ENCODE measurements at places on chromosomes 7 and 10.
A peak's percentile ranks its signal among the peaks of the same experiment; 100 is the strongest.

GRCh38 chr10:114402233-114402632, 2.1 kb downstream of the AFAP1L2 start:
- DNase-seq, result no peak

GRCh38 chr10:92880233-92880861, 32.0 kb downstream of the EXOC6 start:
- DNase-seq, result peak; percentile 20

- no peak for DNase-seq
Observed at GRCh38 chr7:37833818-37834146, 14.6 kb upstream of the NME8 start.

GRCh38 chr10:20110125-20111100, 294.2 kb downstream of the PLXDC2 start:
- no peak for DNase-seq

- no peak for DNase-seq
Observed at GRCh38 chr7:84336766-84337165, 142.2 kb upstream of the SEMA3A start.

DNA sequence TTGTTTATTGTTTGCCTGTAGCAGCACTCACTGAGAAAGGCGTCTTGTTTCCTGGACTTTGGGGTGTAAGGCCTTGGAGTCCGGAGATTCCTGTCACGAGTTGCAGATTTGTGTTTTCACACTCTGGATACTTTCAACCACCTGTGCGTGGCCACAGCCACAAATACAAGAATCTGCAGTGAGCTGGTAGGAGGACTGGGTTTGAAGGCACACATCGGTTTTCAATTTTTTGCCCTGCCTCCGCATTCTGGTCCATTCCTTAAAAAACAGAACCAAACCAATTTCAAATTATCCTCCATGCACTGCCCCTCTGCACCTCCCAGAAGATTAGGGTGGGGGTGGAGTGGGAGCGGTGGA, 619 bp downstream of the EXOC4 start:
- no peak for DNase-seq

DNA sequence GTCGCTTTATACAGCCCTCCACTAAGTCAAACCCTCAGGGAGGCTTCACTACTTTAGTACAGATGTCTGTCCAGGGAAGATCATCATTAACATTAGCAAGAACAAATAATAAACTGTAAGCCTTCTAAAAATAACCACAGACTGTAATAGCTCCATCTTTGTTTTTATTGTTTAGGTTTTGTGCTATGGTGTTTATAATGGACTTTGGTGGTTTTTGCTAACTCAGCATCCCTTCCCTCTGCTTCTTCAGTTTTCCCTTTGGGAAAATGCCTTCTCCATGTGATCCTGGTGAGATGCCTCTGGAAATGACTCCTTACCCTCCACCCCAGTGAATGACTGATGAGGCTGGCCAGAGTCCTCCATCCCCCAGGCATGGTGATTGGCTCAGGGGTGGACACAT, 131.3 kb downstream of the ICA1 start:
- DNase-seq, result no peak

DNA sequence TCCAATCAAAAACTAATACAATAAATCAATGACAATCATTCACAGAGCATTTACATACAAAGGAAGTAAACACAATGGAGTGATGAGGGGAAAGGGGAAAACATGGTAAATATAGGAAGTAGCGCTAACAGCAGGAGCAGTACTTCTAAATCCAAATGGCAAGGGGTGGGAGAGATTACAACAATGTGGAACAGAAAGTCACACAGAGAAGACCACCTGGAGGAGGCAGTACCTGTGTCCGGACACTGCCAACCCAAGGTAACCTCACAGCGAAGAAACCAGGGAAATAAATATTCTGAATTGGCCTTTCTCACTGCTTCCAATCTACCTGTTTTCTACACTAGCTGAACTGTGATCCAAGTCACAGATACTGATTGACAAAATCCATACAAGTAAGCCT, 58.2 kb downstream of the ABI1 start:
- DNase-seq, result no peak

- DNase-seq, result no peak
Observed at GRCh38 chr7:116011584-116011983, 19.0 kb downstream of the TFEC start.

DNA sequence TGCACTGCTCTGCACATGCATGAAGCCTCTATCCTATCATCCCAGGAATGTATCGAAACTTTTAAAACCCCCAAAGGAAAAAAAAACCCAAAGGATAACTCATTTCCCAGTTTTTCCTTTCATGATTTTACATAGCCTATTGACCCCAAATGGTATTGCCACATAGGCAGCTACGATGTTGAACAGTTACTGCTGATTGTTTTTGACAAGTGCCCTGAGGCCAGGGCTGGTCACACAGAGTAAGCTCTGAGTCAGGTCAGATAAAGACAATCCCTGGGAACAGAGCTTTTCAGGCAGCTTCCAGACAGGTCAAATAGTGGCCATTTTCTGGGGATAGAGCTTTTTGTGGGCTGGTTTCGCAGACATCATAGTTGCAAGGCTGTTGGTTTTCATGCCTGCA, 52.1 kb downstream of the MYL10 start:
- no peak for DNase-seq

DNA sequence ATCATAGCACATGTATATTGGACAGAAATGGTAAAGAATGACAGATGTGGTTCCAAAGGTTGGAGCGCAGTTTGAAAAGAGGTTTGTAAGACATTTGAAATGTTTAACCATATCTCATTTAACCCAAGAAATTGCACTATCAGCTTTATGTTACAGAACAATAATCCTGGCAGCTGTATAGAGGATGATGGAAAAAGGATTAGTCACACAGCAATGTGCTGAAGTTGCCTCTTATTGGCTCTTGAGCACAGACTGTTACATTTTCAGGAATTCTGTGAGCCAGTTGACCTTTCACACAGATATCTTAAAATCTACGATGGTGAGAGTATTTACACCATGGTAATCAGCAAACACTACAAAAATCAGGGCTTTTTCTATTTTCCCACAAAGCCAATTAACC, 3.9 kb downstream of the COG5 start:
- no peak for DNase-seq

DNA sequence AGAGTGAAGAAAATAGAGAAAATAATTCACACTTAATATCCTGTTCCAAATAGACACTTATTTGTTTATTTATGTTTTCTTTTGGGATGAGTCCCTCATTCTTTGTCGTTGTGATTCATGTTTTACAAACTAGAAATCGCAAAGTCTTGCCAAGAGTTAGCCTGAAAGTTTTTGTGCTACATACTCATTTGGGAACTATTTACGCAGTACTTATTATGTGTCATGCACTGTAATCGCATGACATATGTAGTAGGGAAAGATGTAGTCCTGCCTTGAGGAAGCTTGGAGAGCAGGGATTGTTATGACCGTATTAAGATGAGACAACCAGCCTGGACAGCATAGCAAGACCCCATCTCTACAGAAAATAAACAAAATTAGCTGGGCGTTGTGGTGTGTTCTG, 189.3 kb downstream of the ABCA13 start:
- DNase-seq, result no peak

DNA sequence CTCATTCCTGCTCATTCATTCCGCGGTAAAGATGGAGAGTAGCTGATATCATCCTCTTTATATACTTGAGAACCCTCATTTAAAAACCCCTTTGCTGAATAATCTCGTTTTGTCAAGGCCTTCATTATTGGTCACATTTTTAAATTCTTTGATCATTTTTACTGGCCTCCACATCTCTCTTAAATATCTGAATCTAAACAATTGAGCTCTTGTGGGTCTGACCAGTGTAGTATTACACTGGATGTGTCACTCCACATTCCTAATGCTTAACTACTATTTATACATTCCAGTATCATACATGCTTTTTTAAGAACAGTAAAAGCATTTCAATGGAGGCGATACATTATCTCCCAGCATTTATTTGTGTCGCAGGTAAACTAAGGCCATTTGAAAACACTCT, 12.6 kb upstream of the PRPS1L1 start:
- DNase-seq, result no peak

- no peak for DNase-seq
Observed at GRCh38 chr7:122845286-122845685, 41.0 kb downstream of the CADPS2 start.

GRCh38 chr7:123643495-123644441, 11.9 kb upstream of the LMOD2 start:
- peak; percentile 85 for DNase-seq

- DNase-seq, result no peak
Observed at GRCh38 chr10:116316503-116316902, 7.7 kb upstream of the CCDC172 start.

- DNase-seq, result no peak
Observed at GRCh38 chr7:100091411-100092181, 2.8 kb downstream of the COPS6 start.

GRCh38 chr10:31760674-31761081, 168.0 kb downstream of the ARHGAP12 start:
- no peak for DNase-seq

DNA sequence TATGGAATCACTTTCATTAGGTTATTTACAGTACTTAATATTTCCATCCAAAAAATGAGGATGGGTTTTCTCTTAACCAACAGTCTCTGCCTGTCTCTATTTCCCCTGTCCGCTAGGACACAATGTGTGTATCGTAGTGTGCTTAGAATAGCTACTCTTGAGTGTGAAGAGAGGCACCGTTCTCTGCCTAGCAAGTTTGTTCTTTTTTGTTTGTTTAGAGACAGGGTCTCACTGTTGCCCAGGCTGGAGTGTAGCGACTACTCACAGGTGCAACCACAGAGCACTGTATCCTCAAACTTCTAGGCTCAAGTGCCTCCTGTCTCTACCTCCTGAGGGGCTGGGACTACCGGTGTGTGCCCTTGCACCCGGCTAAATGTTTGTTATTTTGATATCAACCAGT, 121.9 kb downstream of the ANK3 start:
- no peak for DNase-seq

DNA sequence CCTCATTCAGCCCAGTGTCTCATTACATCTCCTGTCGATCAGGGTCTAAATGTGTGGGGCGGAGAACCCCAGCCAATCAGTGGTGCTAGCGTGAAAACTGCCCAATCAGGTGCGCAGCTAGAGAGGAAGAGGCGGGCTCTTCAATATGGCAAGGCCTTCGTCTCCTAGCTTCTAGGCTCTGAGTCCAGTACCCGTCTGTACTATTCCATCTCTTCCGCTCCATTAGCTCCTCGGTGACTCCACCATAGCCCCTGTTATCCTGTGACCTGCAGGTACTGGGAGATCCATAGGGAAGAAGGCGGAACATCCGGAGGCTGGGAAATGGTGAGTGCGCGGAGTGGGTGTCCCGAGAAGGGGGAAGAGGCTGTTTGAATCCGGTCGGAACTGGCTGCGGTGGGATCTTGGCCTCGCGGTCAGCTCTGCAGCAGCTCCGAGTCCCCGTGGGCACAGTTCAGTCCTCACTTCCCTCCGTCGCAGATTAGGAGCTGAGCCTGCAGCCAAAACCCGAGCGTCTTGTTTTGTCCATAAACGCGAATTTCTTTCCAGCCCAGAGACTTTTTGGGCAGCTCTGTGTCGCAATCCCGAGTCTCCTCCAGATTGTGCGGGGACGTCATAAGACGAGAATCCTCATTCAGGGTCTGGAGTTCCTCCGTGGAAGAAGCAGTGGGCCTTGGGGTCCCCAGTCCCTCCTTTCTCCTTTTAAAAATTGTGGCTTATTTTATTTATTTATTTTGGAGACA, at the start of gene ZNF727:
ZNF727 (plus strand) TSS at position 134 of the 740 bp plus-strand sequence; CDS start at position 322, 188 bp downstream.
- DNase-seq, result no peak

GRCh38 chr10:44659320-44659719, 251.8 kb upstream of the TMEM72 start:
- no peak for DNase-seq

- no peak for DNase-seq
Observed at GRCh38 chr10:73850863-73851461, 23.4 kb downstream of the CAMK2G start.

DNA sequence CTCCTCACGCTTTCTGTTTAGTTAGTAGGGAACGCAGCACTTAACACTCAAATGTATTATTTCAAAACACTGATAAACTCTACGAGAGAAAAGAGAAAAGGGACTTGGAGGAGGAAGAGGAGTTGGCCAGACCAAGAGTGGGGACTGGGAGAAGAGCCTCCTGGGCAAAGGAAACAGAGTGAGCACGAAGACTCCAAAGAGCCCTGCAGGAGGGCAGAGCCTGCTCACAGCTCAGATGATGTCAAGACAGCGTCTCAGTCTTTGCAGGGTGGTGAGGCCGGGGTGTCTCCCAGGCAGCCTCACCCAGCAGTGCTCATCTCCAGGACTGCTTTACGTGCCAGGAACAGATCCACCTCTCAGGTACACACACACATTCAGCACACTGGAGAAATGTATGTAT, 41.2 kb downstream of the CYTH3 start:
- no peak for DNase-seq

DNA sequence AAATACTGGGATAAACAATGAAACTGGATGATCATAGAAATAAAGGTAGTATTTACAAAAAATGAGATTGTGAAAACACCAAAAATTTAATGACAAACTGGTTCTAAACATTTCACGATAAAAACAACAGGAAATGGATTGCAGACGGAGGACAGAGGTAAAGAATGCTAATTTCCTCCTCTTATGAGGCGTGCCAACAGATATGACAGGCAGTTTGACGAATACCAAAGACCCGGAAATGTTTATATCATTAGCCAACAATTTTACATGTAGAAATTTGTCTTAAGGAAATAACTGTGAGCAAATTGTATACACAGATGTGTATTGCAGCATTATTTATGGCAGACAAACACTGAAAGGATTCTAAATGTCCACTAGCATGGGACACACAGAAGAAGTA, 162.0 kb upstream of the MGMT start:
- DNase-seq, result no peak

GRCh38 chr10:52056291-52056690, 257.8 kb upstream of the DKK1 start:
- DNase-seq, result no peak

DNA sequence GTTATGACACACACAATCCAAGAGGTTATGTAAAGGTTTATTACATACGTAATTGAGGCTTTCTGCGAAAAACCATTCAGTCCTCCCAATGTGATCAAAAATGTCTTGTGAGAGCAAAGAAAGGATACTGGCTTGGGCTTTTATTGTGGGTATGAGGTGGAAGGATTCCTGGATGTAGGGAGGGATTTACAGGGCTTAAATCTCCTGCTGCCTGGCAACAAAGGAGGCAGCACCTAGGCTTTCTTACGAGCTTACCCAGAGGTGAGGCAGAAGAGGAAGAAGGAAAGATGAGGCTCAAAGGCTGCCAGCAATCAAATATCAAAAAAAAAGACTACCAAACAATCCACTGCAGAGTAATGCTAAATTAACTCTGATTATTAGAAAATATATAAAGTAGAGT, 1149.5 kb upstream of the POT1 start:
- no peak for DNase-seq

DNA sequence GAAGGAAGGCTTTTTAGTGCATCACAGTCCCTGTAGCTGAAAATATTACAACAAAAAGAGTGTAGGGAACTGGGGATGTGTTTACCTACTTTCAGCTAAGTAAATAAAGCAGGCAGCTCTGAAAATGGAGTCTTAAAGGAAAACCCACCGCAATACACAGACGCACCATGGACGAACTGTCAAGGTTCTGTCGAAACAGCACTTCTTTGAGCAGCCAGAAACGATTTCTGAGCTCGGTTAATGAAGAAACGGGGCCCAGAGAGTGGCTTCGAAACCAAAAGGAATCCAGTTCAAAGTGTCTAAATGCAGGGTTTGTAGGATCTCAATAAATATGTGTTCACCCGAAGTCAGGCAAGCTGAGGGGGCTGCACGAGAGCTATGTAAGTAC, 275.4 kb upstream of the NEBL start:
- no peak for DNase-seq

GRCh38 chr10:123913688-123914268, 22.2 kb upstream of the CPXM2 start:
- DNase-seq, result no peak

GRCh38 chr10:17675638-17676037, 31.7 kb downstream of the STAM start:
- no peak for DNase-seq
